ENCODE measurements at places on chromosomes 1 and 21. TPM values are rescaled to one million over a fixed set of nuclear protein-coding genes. Genes with fewer than 3 reads are reported as not detected.

DNA sequence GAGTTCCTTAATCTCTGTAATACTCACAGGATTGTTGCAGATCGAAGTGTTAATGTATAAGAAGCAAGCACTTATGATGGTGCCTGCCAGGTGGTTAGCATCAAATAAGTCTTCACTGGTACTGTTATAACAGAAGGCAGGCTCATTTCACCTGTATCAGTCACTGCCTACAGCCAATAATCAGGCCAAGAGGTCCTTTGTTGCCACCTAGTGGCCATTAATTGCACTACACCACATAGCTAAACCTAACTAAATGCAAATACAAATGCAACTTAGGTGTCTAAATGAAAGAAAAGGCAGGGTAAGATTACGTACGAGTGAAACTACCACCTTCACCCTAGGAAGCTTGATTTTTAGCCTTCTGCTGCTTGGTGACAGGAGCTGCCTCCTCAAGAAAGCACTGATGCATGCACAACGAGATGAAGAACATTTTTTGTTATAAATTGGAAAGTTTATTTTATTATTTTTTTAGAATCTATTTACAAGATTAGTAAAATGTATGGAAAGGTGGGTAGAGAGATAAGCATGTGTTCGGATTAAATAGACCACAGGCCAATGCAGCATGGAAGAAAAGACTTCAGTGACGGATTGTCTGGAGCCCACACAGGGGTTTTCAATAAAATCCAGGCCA is 334.8 kb upstream of the CAMK1G start:
- no peaks in the 10 kb centered on the region for H3K27me3 ChIP-seq
- peak; percentile 88 for DNase-seq
- H3K4me1 ChIP-seq: no peaks in the 10 kb centered on the region
- no peak overlapping the region for H3K4me3 ChIP-seq

DNA sequence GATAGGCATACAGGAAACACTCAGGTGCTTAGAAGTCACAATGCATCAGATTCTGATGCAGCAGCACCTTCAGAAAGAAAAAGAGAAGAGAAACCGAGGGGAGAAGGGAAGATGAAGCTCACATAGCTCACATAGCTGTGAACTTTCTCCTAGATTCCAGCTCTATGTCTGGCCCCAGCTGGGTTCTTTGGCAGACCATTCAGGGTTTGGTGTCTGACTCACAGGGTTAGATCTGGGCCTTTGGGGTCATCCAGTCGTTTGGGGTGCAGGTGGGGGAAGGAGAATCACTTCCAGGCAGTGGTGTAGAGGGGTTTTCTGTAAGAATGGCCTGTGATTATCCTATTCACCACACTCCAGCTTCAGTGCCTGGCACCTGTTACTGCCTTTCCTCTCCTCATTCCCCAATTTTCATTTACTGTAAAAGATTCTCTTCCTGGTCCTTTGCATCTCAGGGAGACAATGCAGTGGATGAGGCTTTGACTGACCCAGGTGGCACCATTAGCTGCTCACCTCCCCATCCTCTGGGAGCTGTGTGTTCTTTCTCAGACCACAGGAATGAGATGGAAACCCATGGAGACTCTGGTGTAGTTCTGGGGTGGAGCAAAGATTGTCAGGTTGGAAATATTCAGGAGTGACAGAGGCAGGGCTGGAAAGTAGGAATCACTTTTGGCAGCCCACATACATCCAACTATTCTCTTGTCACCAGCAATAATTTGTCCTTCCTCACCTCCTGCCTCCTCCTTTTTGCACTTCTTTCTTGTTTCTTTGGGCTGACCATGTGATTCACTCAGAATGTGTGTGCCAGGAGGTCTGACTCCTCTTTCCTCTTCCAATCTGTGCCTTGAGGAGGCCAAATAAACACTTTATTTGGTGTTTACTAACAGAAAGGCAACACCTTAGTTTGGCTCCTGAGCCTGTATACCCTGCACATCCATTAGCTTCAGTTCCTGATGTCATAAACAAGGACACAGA is 103.3 kb downstream of the PAPPA2 start:
- H3K36me3 ChIP-seq: no peaks in the 10 kb centered on the region
- no peak for DNase-seq
- H3K27ac ChIP-seq: no peak overlapping the region
- H3K27me3 ChIP-seq: no peaks in the 10 kb centered on the region
- no peaks in the 10 kb centered on the region for H3K4me1 ChIP-seq

MSH4 gene
- not detected for total RNA-seq

- H3K36me3 ChIP-seq: no peaks in the 10 kb centered on the region
- H3K4me1 ChIP-seq: peaks cover 48% of the 10 kb centered on the region
- no peak for DNase-seq
- no peak overlapping the region for H3K4me3 ChIP-seq
- no peak overlapping the region for H3K27ac ChIP-seq
Observed at GRCh38 chr1:33391343-33392078, 39.4 kb downstream of the PHC2 start.

DNA sequence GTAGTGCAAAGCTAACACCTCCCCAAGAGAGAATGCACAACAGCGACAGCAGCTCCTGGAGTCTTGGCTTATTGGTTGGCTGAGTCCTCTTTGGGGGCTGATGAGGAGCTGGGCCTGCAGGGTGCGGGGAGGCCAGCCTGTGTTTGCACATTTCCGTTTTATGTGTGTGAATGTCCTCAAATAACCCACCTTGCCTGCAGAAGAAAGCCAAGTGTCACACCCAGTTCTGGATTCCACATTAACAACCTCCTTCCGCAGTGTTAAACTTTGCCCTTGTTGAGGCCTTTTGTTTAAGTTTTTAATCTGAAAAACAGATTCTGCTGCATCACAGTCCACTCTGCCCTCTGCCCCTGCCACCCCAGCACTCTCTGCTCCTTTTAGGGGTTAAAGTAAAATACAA is 274.5 kb downstream of the TM2D1 start:
- no peak overlapping the region for H3K27ac ChIP-seq
- DNase-seq: no peak
- H3K27me3 ChIP-seq: no peaks in the 10 kb centered on the region
- peaks cover 32% of the 10 kb centered on the region for H3K4me1 ChIP-seq
- no peaks in the 10 kb centered on the region for H3K36me3 ChIP-seq

DNA sequence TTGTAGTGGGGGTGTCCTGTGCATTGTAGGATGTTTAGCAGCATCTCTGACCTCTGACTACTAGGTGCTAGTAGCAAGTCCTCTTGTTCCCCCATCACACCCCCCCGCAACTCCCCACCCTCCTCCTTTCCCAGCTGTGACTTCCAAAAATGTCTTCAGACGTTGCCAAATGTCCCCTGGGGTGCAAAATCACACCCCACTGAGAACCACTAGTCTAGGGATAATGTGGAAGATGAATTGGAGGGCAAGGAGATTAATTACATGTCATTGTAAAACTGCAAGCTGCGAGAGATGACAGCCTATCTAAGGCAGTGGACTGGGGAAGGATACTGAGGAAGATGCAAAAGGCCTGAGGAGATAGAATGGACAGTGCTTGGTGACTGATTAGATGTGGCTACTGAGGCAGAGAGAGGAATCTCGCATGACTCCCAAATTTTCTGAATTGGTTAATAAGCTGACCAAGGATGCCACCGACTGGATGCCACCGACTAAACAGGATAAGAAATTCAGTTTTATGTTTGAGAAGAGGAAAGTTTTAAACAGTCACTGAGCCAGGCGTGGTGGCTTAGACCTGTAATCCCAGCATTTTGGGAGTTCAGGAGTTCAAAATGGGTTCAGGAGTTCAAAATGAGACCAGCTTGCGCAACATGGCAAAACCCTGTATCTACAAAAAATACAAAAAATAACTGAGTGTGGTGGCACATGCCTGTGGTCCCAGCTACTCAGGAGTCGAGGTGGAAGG is 3.1 kb upstream of the JAK1 start:
- peaks cover 19% of the 10 kb centered on the region for H3K4me1 ChIP-seq
- H3K27ac ChIP-seq: no peak overlapping the region
- no peaks in the 10 kb centered on the region for H3K27me3 ChIP-seq
- H3K4me3 ChIP-seq: no peak overlapping the region
- DNase-seq: no peak

- peak; percentile 71 for DNase-seq
- H3K36me3 ChIP-seq: peaks cover 16% of the 10 kb centered on the region
- no peaks in the 10 kb centered on the region for H3K27me3 ChIP-seq
Observed at GRCh38 chr1:206606867-206607266, 5.4 kb downstream of the EIF2D start.

- DNase-seq: no peak
- peak overlapping the region; percentile 99 for H3K4me3 ChIP-seq
- peak overlapping the region; percentile 27 for H3K27ac ChIP-seq
- H3K36me3 ChIP-seq: peaks cover 28% of the 10 kb centered on the region
Observed at GRCh38 chr1:54887665-54888071, 673 bp upstream of the DHCR24 start.

DNA sequence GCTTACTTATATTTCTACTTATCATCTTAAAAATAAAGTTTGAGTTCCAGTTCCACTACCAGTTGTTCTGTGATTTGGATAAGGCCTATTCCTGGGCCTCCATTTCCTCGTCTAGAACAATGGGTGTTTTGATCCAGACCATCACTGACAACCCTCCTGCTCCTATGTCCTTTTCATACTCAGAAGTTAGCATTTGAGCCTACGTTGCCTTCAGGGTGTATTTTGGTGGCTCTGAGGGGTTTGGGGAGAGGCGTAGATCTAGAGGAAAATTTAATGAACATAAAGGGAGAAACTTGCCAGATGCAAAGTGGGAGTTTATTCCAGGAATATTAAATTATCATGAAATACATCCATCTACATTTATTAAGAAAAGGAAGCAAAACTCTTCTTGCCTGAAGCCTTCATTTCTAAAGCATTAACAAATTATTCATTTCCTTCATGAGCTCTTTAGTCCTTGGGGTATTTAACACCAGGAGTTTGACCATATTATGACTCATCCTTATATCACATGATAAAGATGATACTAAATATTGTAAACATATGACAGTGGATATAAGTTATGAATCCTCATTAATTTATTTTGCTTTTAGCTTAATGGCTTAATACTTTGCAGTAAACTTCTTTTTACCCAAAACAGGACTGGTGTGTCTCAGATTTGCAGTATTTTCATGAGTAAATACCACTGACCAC is 47.2 kb upstream of the SYT14 start:
- H3K27me3 ChIP-seq: no peaks in the 10 kb centered on the region
- no peak overlapping the region for H3K27ac ChIP-seq
- H3K36me3 ChIP-seq: no peaks in the 10 kb centered on the region
- H3K4me1 ChIP-seq: no peaks in the 10 kb centered on the region

DNA sequence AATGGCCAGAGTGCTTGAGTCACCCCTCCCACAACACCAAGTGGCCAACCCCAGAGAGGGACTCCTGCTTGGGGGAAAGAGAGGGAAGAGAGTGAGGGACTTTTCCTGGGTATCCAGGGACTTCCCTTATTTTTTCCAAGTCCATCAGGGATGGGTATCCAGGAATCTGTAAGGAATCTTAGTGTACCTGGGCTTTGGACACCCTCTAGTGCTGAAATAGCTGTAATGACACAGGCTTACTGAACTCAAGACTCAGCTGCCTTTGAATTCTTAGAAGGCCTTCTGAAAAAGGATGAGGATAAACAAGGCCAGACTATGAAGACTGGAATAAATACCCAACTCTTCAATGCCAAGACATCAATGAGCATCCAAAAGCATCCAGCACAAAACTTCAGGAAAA is 12.0 kb downstream of the TSHB start:
- H3K4me1 ChIP-seq: no peaks in the 10 kb centered on the region
- H3K27ac ChIP-seq: no peak overlapping the region
- H3K27me3 ChIP-seq: peaks cover 4% of the 10 kb centered on the region

HEYL gene
- not detected for total RNA-seq

GRCh38 chr1:111516005-111516535 is 12.6 kb upstream of the ADORA3 start:
- H3K27ac ChIP-seq: no peak overlapping the region
- peak overlapping the region; percentile 57 for H3K4me3 ChIP-seq
- no peaks in the 10 kb centered on the region for H3K27me3 ChIP-seq
- no peaks in the 10 kb centered on the region for H3K36me3 ChIP-seq
- peaks cover 26% of the 10 kb centered on the region for H3K4me1 ChIP-seq
- peak; percentile 77 for DNase-seq

THEM5 gene
- total RNA-seq: not detected

GRCh38 chr1:7229696-7230631 is 444.7 kb downstream of the CAMTA1 start:
- H3K4me1 ChIP-seq: peaks cover 9% of the 10 kb centered on the region
- no peak overlapping the region for H3K27ac ChIP-seq
- peak; percentile 25 for DNase-seq
- no peaks in the 10 kb centered on the region for H3K36me3 ChIP-seq

DNA sequence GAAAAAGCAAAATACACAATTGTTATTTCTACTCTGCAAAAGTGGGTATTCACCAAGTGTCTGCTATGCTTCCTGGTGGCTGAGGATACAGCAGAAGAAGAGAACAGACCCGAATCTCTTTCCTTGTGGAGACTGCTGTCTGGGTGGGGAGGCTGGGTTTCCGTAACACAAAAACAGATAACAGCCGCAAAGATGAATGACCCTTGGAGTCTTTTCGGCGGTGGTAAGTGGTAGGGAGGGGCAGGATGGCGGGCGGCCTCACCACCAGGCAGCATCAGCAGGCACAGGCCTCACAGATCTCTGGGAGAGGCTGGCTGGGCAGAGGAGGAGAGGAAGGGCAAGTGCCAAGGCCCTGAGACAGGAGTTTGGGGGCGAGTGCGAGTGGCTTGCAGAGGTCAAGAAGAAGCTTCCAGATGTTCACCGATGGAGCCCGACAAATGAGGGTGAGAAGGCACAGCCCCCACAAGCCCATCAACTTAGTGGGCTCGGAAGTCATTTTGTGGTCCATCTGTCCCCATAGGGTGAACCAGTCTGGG is 164.2 kb downstream of the RHOU start:
- no peak for DNase-seq
- H3K27ac ChIP-seq: no peak overlapping the region
- H3K36me3 ChIP-seq: no peaks in the 10 kb centered on the region
- H3K4me1 ChIP-seq: no peaks in the 10 kb centered on the region
- H3K27me3 ChIP-seq: no peaks in the 10 kb centered on the region
- no peak overlapping the region for H3K4me3 ChIP-seq

DNA sequence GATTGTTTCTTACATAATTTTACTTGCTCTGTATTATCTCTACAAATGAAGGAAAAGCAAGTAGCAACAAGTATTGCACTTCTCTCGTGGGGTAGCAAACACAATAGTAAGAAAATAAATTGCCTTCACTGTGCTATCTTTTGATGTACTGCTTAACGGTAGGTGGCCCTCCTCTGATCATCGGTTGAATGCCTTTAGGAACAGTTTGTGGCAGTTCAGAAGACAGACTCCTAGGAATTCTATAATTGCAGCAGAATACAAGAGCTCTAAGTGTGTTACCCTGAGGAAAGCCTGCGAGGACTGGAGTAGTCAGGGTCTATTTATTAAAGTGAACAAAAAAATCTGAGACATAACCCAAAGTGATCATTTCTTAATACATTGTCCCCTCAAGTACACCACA is 1135.9 kb downstream of the KCNT2 start:
- no peaks in the 10 kb centered on the region for H3K36me3 ChIP-seq
- H3K4me1 ChIP-seq: no peaks in the 10 kb centered on the region

SLC5A9 gene
- total RNA-seq: not detected

PCAT6 gene
- total RNA-seq: not detected

GRCh38 chr1:247857069-247857984 is at the start of gene TRIM58:
TRIM58 (plus strand) TSS chr1:247857187; CDS start chr1:247857247, 60 bp downstream.
- no peaks in the 10 kb centered on the region for H3K36me3 ChIP-seq
- H3K27me3 ChIP-seq: no peaks in the 10 kb centered on the region
- H3K4me3 ChIP-seq: no peak within 1 kb of the TSS
- DNase-seq: no peak
- no peaks in the 10 kb centered on the region for H3K4me1 ChIP-seq
- H3K27ac ChIP-seq: no peak within 1 kb of the TSS

Measured in Karpas-422 (cell line).